ENCODE measurements at places on chromosomes 11 and 22.

GRCh38 chr11:66112041-66112491 is 42.0 kb downstream of the PACS1 start:
- DNase-seq, result no peak

DNA sequence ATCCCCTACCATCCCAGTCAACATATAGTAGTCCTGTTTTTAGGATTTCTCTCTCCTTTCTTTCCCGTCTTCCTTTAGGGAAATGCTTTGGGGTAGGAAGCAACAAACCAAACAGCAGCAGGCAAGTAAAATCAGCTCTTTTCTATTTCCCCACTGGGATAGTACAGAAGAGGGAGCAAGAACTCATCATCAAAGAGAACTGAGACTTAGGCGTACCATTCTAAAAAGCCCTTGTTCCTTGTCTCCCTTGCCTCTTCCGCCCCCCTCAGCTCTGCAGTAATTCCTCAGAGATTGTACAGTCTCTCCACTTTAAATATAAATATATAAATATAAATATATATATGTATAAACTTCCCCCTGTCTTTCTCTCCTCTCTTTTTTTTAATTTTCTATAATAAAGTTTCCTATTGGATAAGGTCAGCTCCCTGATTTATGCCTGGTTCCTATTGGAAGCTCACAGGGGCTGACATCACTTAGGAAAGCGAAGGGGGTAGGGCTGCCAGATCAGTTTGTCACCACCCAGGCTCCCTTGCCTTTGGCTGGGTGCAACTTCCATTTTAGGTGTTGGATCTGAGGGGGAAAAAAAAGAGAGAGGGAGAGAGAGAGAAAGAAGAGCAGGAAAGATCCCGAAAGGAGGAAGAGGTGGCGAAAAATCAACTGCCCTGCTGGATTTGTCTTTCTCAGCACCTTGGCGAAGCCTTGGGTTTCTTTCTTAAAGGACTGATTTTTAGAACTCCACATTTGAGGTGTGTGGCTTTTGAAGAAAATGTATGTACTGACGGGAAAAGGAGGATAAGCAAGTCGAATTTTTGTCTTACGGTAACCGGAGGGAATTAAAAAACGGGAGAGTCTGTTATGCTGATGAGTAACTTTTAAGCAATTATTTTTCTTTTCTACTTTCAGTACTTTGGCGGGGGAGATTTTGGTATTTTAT is at the start of gene CTNND1:
Gene CTNND1, plus strand, starts transcription at position 502 of the 934 bp plus-strand sequence. CDS start 29,677 bp downstream, outside the sequence.
- no peak for DNase-seq

DNA sequence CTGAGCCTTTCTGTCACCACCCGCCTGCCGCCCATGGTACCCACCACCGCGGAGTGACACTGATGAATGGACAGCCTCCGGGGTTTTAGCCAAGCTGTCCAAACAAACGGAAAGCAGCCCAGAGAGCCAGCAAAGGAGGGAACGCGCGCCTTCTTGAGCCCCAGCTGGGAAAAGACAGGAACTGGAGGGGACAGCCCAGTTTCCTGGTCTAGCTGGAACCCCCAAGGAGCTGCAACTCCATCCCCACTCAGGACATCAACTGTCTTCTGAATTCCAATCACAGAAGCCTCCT is 33.7 kb downstream of the SHISAL1 start:
- DNase-seq, result no peak

DNA sequence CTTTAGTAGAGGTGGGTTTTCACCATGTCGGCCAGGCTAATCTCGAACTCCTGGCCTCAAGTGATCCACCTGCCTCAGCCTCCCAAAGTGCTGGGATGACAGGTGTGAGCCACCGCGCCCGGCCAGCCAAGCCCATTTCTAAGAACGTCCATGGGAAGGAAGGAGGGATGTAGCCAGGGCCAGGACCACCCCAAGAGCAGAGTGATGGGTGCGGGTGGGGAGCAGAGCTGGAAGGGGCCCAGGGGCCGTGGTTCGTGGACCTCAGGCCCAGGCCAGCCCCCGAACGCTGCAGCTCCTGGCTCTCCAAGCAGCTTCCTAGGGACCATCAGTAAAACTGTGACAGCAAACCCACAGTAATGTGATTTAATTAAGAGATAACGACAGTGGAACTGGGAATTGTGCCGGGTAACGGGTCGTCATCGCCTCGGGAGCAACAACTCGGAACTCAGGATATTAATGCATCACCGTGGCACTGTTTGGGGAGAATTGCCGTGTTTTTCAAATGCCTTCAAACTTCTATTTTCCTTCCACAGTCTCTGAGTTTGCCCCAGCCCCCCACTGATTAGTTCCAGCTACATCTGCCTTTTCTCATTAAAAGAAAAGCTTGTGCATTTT is 74.3 kb downstream of the BRD1 start:
- no peak for DNase-seq

- no peak for DNase-seq
These were observed 145.9 kb upstream of the OPCML start for GRCh38 chr11:133678191-133678590.

DNA sequence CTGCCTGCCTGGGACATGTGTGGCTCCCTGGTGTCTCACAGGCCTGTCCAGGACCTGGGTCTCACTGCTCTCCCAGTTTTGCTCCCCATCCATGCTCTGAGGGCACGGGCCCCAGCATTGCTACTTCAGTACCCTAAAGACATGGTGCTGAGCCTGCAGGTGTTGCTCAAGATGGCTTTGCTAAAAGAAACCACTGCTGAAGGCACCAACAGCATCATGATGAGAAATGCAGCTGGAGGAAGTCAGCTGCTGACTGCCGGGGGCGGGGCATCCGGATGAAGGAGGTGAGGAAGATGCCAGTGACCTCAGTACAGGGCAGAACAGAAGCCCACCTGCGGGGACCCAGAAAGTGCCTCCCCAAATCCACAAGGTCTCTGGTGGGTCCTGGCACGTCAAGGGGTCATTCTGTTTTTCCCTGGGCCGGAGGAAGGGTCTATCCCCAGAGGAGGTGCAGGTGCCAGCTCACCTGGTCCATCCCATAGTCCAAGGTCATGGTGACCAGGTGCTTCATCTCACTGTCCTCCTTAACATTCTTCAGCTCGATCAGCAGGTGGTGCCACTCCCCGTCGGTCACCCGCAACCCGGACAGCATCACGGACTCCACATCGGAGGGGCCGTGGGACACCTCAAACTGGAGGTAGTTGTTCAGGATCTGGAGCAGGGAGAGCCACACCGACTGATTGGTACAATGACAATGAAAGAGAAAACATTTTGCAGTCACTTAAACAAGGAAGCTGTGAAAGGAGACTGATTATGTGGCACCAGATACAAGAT is 63.9 kb downstream of the TRMU start:
- DNase-seq, result no peak

GRCh38 chr11:29405305-29405704 is 611.5 kb downstream of the KCNA4 start:
- DNase-seq, result no peak

GRCh38 chr11:117193130-117194020 is 5.8 kb upstream of the TAGLN start:
- DNase-seq, result no peak

- no peak for DNase-seq
These were observed 7.6 kb downstream of the APOBEC3G start for GRCh38 chr22:39084666-39085065.

DNA sequence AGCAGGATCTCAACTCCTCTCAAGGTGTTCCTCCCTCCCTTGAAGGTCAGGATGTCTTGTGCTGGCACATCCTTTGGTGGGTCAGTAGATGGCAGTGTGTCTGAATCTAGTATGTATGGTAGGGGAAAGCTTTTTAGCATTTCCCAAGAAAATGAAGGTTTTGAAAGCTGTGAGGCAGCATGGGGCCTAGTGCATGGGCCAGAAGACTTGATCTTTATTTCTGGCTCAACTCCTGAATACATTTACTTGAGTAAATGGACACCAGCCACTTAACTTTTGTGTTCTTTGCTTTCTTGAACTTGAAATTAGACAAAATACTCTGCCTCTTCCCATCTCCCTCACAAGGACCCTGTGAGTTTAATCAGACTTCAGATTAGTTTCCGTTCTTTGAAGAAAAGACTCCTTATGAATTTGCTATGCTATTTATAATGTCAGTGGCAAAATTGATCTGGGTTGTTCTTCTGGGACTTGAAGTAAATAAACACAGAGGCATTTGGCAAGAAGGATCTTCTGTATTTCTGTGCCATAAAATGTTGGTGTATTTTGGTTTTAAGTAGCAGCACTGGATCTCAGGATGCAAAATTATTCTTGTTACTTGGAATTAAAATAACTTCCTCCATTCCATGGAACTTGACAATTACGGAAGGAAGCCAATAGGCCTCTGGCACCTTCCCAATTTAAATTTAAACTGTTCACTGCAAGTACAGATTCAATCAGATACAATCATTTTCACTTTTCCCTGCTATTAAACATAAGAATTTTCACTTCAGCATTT is 288.8 kb downstream of the CASP12 start:
- DNase-seq, result peak; percentile 1

- no peak for DNase-seq
These were observed 3.0 kb downstream of the MUS81 start for GRCh38 chr11:65862941-65863888.

DNA sequence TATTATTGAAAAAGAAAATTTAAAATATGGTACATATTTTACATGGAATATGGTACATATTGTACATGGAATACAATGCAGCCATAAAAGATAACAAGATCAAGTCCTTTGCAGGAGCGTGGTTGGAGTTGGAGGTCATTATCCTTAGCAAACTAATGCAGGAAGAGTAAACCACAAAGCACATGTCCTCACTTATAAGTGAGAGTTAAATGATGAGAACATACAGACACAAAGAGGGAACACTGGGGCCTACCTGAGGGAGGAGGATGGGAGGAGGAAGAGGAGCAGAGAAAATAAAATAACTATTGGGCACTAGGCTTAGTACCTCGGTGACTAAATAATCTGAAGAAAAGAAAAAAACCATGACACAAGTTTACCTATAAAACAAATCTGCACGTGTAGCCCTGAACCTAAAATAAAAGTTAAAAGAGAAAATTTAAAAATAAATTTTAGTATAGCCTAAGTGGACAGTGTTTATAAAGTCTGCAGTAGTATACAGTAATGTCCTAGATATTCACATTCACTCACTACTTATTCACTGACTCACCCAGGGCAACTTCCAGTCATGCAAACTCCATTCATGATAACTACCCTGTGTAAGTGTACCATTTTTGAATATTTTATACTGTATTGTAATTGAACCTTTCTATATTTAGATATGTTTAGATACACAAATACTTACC is 204.4 kb downstream of the FAM76B start:
- DNase-seq, result no peak

GRCh38 chr11:123020968-123021367 is 39.3 kb upstream of the BSX start:
- DNase-seq, result peak; percentile 5

GRCh38 chr22:32478994-32479393 is 4.4 kb downstream of the FBXO7 start:
- no peak for DNase-seq

- no peak for DNase-seq
These were observed 52.2 kb downstream of the NFAM1 start for GRCh38 chr22:42379966-42380537.

DNA sequence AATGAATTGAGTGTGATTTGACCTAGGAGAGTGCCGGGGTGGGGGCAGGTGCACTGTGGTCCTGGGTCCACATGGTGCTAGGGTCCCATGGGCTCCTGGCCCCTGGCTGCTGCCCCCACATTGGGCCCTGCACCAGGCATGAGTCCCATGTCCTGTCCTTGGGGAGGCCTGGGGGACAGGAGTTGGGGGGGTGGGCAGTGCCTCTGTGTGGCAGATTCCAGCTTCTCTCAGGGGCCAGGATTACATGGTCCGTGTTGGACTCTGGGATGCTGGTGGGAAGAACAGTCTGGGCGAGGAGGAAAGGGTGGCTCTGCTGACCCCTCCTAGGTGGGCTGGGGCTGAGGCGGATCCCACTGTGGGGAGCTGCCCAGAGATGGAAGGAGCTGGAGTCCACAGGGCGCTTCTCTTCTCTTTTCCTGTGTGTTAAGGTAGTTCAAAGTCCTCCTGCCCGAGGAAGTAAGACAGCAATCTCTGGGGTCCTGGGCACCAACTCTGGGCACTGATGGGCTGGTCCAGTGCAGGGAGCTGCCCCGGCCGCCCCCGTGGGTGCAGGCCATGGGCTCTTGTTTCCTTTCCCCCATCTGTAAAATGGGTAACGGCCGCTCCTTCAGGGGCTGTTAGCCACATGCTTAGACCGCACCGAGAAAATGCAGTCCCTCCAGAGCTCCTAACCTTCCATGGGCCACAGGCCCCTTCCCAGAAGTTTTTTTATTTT is 19.8 kb downstream of the KCNQ1 start:
- no peak for DNase-seq

DNA sequence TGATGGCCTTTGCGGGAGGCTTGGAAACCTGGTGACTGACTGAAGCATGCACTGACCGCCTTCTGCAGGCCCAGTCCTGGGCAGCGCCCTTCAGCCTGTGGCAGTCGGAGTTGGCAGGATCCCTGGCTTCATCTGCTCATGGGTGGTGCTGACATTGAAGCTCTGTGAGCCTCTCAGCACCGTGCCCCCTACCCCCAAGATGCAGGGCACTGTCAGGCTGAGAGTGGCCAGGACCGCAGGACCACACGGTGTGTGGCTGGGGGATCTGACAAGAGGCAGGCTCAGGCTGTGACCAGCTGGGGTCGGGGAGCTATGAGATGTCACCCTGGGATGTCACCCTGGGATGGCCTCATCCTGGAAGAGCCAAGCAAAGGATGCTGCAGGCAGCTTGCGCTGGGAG is 32.7 kb downstream of the TBC1D22A start:
- no peak for DNase-seq

GRCh38 chr22:39055658-39056057 is 15.0 kb downstream of the APOBEC3F start:
- no peak for DNase-seq

DNA sequence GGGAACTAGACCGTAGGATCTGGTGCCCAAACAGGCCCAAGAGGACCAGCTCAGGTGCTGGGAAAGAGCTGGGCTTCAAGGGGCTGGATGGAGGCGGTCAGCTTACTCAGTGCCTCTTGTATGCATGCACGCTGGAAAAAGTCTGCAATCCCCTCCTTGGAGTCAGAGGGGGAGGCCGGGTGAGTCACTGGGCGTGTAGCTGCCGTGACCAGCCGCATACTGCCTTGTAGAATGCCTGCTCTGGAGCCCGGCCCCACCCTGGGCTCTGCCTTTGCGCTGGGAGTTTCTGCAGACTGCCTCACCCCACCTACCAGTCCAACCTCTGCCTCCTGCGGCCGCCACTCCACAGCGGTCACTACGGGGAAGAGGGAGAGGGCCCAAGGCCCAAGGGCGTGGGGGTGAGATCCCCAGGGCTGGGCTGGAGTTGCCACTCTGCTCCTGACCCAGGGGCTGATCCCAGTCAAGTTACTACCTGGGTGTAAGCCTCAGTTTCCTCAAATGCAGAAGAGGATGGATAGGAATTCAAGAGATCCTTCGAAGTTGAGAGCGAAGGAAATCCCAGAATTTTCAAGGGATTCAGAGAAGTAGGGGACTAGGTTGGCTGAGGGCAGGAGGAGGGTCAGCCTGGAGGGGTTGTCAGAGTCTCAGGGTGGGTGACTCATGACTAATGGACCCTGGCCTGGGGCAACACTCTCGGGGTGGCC is 4.2 kb downstream of the MRGPRF start:
- no peak for DNase-seq

DNA sequence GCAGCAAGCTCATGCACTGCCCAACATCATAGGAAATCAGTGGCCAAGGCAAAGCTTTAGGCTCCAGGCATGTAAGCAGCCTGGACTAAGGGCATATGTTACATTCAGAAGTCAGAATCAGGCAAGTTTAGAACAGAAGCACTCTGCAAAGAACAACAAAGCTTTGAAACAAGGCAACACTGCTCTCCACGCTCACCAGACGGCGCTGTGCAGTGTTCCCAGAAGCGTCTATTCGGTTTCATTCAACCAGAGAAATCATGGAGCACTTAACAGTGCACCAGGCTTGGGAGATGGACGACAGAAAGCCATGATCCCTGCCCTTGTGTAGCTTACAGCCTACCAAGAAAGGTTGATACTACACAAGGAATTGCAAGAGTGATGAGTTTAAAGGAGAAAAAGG is 555.8 kb downstream of the BUD13 start:
- no peak for DNase-seq
